Dermis lymphatic vessel endothelial cell (primary cell): ENCODE measurements at places on chromosomes 16 and 17. TPM values are rescaled to one million over a fixed set of nuclear protein-coding genes. Genes with fewer than 3 reads are reported as not detected.

GRIN2A gene
- total RNA-seq, result not detected in 2 replicates

SULT1A2 gene
- total RNA-seq, result not detected in 2 replicates

ABCA9 gene
- total RNA-seq, result 0.34 and 0.76 TPM in 2 replicates

MT3 gene
- not detected in 2 replicates for total RNA-seq

CD300H gene
- total RNA-seq, result not detected in 2 replicates

C17orf113 gene
- total RNA-seq, result 0.22 and 0.26 TPM in 2 replicates

BCKDK gene
- total RNA-seq, result 9.2 and 9.5 TPM in 2 replicates

NGFR gene
- total RNA-seq, result under 0.01 TPM in 1 of 2 replicates, not detected in the other

CCL5 gene
- 0.33 and 0.34 TPM in 2 replicates for total RNA-seq

CCL4 gene
- total RNA-seq, result not detected in 2 replicates

PSMD11 gene
- 86.9 and 99.6 TPM in 2 replicates for total RNA-seq

SECTM1 gene
- 1.3 and 1.4 TPM in 2 replicates for total RNA-seq

PITPNM3 gene
- total RNA-seq, result 0.09 and 0.11 TPM in 2 replicates

CLEC10A gene
- total RNA-seq, result 3.1 TPM in 2 replicates

ITGA2B gene
- 0.26 and 0.65 TPM in 2 replicates for total RNA-seq

GAS2L2 gene
- total RNA-seq, result not detected in 2 replicates

SP6 gene
- total RNA-seq, result 1.4 and 1.7 TPM in 2 replicates

TPSG1 gene
- not detected in 2 replicates for total RNA-seq

NUP88 gene
- 72.6 and 78.9 TPM in 2 replicates for total RNA-seq

HSD17B1 gene
- total RNA-seq, result 0.76 and 1.4 TPM in 2 replicates
